ENCODE measurements at places on chromosomes 11 and 22.
A peak's percentile ranks its signal among the peaks of the same experiment; 100 is the strongest.

- DNase-seq: no peak
Measured at GRCh38 chr11:22115470-22116029, 77.3 kb upstream of the ANO5 start.

- no peak for DNase-seq
Measured at GRCh38 chr22:29951791-29952413, 68.9 kb downstream of the MTMR3 start.

- DNase-seq: peak; percentile 97
Measured at GRCh38 chr11:116312570-116313391, 460.0 kb downstream of the BUD13 start.

GRCh38 chr11:107916671-107917241, 11.5 kb upstream of the RAB39A start:
- peak; percentile 2 for DNase-seq

DNA sequence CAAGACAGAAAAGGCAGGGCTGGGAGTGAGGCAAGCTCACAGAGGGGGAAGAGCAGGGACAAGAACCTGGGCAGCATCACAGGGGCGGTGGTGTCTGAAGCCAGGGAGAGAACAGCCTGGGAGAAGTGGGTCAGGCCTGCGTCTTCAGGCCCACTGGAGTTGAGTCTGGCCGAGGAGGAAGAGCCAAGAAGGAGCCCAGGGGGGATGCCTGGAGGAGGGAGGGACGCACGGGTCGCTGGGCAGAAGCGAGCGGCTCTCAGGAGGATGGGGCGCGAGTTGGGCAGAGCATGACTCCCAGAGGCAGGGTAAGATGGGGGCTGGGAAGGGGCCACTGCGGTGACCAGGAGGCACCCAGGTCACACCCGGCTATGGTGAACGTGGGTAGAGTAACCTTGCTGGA, 18.5 kb downstream of the LRFN4 start:
- DNase-seq: no peak

DNA sequence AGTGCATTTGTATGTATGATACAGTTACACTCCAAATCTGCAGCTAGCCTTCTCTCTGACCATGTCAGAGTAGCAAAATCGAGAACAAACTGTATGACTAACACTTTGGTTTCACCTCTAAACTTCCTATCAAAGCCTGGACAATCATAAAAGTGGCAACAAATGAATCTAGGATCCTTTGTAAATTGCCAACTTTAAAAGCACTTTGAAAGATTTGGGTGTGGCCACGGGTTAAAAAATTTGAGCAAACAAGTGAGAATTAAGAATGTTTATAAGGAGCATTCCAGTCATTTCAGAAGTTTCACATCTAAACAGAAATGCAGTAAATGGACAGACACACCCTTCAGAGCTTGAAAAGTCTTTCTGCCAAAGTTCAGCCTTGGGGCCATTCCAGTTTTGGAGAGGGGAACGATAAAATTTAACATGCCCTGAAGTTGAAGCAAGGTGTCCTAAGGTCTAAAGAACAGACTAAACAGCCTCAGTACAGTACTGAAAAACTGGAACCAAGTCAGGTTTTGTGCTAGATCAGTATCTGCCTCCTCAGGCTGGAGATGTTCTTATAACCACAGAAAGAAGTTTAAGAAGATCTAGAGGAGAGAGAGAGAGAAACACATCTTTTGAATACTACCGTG, 181.9 kb upstream of the BDNF start:
- no peak for DNase-seq

- no peak for DNase-seq
Measured at GRCh38 chr22:30208631-30209603, 37.6 kb downstream of the LIF start.

DNA sequence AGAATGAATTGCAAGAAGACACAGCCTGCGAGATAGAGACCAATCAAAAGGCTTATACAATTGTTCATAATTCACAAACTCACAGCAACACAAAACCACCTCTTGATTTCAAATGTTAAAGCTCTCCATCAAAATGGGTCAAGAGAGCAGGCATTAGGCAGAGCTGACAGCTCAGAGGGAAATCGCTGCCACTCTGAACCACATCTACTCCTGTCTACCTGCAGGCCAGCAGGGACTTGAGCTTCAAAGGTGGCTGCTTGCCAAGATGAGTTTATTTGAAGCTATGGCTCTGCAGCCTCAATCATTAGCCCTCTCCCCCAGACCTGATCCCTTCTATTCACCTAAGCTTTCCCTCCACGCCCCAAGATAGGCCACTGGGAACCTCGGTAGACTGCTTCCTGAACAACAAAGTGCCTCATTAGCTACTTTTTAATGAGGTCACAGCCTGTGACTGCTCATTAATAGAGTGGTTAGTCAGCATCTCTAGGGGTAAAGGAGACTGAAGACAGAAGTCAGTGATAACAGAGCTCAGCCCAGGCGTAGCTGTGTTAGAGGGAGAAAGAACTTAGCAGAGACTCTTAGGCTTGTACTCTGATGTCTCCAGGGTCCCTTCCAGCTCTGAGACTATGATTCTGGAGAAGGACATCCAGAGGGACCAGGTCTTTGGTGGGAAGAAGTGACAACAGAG, 21.2 kb upstream of the OR10A5 start:
- DNase-seq: no peak

GRCh38 chr22:22710719-22711531, 66.5 kb downstream of the GGTLC2 start:
- peak; percentile 10 for DNase-seq

GRCh38 chr11:72234514-72234830, 9.5 kb downstream of the PHOX2A start:
- DNase-seq: no peak

DNA sequence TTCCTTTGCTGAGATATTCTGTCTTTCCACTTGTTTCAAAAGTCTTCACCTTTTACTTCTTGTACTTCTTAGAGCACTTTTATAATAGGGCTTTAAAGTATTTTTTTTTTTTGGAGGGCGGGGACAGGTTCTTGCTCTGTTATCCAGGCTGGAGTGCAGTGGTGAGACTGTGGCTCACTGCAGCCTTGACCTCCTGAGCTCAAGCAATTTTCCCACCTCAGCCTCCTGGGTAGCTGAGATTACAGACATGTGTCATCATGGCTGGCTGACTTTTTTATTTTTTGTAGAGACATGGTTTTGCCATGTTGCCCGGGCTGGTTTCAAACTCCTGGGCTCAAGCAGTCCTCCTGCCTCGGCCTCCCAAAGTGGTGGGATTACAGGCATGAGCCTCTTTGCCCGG, 57.9 kb downstream of the DYNC2H1 start:
- DNase-seq: no peak

DNA sequence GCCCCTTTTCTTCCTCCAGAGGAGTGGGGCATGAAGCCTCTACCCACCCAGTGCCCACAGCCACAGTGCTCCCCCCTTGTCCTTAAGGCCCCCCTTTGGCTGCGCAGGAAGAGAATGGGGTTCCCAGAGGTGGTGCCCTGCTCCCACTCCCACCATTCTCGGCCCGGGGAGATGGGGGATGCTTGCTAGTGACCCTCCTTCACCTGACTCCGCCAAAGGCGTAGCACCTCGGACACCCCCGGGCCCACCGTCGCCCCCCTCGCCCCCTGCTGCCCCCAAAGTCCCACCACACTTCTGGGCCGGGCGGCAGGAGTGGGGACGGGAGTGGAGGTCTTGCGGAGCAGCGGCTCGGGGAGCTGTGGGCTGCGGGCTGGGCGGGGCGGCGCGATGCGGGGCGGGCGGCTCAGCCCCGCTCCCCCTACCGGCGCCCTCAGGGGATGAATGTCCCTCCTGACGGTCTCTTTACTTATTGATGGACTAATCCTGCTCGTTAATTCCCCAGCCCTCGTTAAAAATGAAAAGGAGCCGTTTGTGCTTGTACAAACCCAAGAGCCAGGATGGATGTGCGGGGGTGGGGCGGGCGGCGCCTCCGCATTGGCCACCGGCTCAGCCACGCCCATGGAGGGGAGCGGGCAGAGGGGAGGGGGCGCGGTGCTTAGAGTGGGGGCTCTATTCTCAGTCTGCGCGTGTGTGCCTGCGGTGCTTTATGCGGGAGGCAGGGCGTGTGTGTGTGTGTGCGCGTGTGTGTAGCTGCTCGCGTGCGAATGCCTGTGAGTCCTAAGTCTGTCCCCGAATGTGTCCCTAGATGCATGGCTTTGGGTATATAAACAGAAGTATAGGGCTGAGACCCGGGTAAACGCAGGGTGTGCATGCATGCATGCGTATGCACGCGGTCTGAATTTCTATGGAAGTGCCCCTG, 25.6 kb downstream of the SYT7 start:
- DNase-seq: no peak

GRCh38 chr11:2208691-2209369, 37.2 kb upstream of the TH start:
- DNase-seq: peak; percentile 49

DNA sequence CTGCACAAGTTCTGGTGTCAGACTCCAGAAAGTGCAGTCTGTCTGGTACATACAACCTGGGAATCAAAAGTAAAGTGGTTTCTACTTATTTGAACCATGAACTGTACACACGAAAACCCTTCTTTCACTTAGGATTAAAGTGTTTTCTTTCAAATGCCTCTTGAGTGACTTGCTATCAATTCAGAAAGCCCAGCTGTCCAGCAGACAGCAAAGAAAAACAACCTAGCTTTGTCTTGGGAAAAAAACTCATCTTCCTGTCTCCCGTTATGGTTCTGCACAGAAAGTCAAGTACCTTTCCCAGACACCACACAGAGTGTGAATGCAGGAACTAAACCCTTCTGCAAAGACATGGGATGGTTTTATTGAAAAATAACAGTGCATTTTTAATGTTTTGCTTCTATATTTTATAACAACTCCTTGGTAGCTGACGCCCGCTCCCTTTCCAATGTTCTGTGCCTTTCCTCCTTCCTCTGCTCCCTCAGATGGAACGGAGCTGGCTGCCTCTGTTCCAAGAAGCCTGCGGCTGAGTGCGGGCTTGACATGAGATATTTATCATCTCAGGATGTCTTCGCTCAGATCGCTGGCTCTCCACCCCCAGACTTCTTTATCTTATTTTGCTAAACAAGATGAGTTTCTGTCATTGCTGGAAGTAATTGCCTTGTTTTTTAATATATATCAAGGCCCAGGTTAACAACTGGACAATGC, 322.3 kb upstream of the B3GAT1 start:
- DNase-seq: no peak

DNA sequence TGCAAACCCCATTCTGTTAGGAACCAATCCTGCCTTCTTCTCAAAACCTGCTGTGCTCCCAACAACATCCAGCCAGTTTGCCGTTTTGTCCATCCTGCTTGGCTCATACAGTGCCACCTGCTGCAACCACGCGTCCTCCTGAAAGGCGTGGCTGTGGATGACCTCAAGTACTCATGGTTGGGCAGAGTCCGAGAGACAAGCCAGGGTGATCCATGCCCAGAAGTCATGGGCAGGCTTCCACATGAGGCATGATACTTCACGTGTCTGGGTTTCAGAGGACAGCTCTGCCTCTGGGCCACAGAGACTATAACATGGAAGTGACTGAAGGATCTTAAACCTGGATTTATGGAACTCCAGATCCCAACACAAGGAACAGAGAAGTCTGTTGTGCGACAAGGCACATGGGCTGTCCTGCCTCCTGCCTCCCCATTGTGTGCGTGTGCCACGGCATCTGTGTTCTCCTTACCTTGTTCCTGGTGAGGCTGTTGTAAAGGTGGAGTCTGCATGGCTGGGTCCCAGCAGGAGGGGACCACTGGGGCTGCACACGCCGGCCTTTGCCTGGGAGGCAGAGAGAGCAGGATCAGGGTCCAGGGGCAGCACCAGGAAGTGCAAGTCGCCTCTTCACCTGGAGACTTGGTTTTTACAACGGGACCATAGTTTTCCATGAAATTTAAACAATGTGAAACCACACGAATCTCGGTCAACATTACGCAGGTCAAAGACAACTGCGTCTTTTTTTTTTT, 15.4 kb downstream of the CARS1 start:
- no peak for DNase-seq

DNA sequence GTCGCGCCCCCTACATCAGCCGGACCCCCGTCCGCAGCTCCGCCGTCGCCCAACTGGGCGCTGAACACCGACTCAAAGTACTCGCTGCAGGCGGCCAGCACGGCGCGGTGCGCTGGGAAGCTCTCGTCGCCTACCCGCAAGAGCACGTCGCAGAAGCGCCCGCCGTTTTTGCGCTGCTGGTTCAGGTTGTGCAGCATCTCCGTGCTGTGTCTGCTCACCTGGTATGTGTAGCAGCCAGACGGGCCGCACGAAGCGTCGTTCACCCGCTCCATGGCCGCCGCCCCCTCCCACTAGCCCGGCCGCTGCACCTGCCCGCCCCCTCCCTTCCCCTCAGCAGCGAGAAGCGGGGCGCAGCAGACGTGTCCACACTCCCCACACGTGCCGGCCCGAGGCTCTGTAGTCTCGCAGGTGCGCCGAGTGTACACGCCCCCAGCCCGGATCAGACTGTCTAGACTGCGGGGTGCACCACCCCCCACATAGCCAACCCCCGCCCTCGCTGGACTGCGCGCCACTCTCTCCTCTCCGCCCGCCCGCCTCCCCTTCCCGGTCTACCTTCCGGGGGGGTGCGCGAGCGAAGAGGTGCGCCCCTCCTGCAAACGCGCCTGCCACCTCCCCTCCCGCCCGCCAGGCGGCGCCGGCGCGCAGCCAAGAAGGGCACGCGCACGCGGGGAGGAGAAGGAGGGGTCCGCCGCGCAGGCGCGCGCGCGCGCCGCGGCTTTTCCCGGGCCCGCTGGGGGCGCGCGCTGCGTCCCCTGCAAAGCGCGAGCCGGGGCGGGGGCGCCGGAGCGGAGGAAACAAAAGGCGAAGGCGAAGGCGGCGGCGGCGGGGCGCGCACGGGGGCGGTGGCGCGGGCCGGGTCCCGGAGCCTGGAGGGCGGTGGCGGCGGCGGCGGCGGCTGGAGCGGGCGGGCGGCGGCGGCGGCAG, 553 bp downstream of the PATZ1 start:
- peak; percentile 87 for DNase-seq

DNA sequence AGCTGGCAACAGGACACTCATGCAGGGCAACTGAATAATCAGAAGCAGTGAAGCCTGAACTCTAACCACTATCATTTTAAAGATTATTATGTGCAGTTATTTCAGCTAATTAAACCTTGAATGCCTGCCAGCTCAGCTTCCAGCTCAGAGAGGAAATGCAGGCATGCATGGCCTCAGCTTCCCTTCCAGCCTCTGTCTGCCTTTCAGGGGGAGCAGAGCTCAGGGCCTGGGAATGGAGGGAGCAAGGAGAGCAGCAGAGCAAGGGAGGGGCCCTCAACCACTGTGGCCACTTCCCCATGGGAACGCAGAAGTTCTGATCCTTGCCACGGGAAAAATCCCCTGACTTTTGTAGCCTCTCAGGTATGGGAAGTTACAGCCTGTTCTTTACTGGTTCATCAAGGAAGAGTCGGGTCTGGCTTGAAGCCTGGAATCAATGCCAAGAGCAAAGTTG, 32.5 kb upstream of the APLNR start:
- DNase-seq: no peak

GRCh38 chr11:11178671-11179638, 174.1 kb downstream of the CSNK2A3 start:
- no peak for DNase-seq

- no peak for DNase-seq
Measured at GRCh38 chr11:61775606-61776554, 16.5 kb downstream of the TMEM258 start.

- no peak for DNase-seq
Measured at GRCh38 chr11:5671831-5672230, 13.0 kb downstream of the TRIM5 start.

- peak; percentile 98 for DNase-seq
Measured at GRCh38 chr11:78742430-78742829, 167.8 kb upstream of the NARS2 start.

Measured in NCI-H1092 (cell line).